ENCODE measurements at places on chromosomes 5 and 9.

DNA sequence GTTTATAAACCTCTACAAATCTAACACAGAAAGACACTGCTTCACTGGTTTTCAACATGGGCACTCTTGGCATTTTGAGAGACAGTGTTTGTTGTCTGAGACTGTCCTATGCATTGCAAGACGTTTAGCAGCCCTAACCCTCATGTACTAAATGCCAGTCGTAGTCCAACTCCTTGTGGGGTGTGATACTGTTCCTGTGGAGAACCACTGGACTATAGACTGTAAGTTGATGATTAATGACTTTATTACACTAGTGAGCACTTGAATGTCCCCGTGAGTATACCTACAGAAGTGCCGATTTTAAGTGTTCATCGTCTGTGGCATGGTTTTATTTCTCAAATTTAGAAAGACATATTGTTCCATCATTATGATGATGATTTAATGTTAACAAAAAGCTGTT, 46.2 kb downstream of the RECK start:
- DNase-seq = no peak

DNA sequence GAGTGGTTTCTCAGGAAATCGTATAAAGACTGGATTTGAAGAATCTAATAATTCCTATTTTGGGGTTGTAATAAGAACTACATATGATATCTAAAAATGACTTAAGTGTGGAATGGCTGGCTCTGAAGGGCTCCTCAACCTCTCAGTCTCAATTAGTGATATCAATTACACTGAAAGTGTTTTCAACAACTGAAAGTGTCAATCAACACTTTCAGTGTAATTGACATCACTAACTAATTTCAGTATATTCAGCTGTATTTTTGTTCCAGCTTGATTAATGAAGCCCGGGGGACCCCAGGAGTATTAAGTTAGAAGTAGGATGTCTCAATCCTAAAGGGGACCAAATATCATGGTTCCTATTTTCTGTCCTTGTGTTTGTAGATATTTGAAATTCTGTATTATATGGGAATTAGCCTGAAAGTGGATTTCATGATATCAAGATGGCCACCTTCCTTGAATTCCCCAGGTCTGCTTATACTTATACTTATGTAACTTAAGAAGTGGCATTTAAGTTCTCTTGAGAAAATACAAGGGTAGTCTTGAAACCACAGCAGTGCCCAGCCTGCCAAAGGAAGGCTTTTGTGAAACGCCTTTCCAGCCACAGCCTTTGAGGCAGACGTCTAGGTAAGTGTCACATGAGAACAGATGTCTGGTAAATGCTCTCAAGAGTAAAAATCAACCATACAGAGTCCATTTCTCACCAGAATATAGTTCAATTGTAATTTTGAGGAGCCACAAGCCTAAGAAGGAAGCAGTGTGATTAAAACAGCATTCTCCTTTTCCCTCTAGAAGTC, 4.6 kb downstream of the BASP1 start:
- no peak for DNase-seq

DNA sequence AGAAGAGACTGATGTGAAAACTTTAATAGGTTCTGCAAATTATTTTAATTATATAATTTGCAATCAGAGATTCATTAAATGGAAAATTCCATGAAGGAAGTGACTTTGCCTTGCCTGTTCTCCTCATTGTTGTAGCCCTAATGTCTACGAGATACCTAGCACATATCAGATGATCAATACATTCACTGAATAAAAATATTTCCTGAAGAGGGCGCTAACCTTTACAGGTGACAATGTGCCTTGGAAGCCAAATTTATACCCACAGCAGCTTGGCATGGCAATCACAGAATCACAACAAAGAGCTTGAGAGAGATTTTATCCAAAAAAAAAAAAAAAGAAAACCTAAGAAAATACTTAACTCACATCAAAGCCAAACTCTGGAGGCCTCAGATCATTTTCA, 17.4 kb downstream of the HAUS6 start:
- no peak for DNase-seq

DNA sequence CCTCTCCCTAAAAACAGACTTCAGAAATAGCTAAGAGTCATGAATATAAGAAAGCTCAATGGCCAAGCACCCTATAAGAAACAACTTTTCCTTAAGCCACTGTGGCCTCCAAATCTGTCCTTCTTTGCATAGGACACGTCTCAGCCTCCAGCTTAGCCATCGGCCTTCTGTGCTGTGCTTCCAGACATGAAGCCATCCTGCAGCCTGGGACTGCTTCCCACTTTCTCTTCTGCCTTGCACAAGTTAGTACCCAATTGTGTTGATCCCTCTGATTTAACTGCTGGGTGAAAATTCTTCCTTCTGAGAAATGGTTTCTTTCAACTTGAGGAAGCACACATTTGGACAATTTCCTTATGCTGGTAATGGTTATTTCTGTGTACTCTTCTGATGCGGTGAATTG, 334.7 kb downstream of the MARCHF11 start:
- DNase-seq = no peak

- no peak for DNase-seq
These were observed 239.0 kb upstream of the ST8SIA4 start for GRCh38 chr5:101142102-101142501.
